ENCODE measurements at places on chromosomes 4 and X. TPM values are rescaled to one million over a fixed set of nuclear protein-coding genes. Genes with fewer than 3 reads are reported as not detected.
A peak's percentile ranks its signal among the peaks of the same experiment; 100 is the strongest.

GRCh38 chrX:585115-585808, 45.3 kb upstream of the SHOX start:
- H3K36me3 ChIP-seq = no peaks in the 10 kb centered on the region
- DNase-seq = no peak
- H3K4me3 ChIP-seq = no peak overlapping the region
- H3K4me1 ChIP-seq = no peaks in the 10 kb centered on the region

GRCh38 chrX:69072486-69073006, 92.7 kb downstream of the PJA1 start:
- no peak overlapping the region for H3K27ac ChIP-seq
- H3K27me3 ChIP-seq = no peaks in the 10 kb centered on the region
- no peaks in the 10 kb centered on the region for H3K36me3 ChIP-seq
- no peak overlapping the region for H3K4me3 ChIP-seq
- H3K4me1 ChIP-seq = no peaks in the 10 kb centered on the region

- H3K27me3 ChIP-seq = no peaks in the 10 kb centered on the region
- peaks cover 36% of the 10 kb centered on the region for H3K36me3 ChIP-seq
- H3K4me3 ChIP-seq = no peak overlapping the region
- peaks cover 53% of the 10 kb centered on the region for H3K4me1 ChIP-seq
- H3K27ac ChIP-seq = no peak overlapping the region
Measured at GRCh38 chr4:2487632-2488031, 18.7 kb downstream of the RNF4 start.

DNA sequence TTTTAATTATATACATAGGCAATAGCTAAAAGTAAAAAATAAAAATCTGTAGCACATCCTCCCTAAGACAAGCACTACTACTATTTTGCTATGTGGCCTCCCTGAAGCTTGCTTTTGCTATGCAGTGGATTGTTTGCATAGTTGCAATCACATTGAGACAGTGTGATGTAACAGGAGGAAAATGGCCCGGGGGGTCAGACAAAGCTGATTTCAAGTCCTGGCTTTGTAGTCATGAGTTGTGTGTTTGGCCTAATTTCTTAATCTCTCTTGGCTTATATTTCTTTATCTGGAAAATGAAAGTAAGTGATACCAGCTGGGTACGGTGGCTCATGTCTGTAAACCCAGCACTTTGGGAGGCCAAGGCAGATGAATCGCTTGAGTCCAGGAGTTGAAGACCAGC, 166.6 kb downstream of the LHFPL1 start:
- no peak for DNase-seq
- no peaks in the 10 kb centered on the region for H3K27me3 ChIP-seq
- no peaks in the 10 kb centered on the region for H3K4me1 ChIP-seq
- no peak overlapping the region for H3K4me3 ChIP-seq
- no peaks in the 10 kb centered on the region for H3K36me3 ChIP-seq

DNA sequence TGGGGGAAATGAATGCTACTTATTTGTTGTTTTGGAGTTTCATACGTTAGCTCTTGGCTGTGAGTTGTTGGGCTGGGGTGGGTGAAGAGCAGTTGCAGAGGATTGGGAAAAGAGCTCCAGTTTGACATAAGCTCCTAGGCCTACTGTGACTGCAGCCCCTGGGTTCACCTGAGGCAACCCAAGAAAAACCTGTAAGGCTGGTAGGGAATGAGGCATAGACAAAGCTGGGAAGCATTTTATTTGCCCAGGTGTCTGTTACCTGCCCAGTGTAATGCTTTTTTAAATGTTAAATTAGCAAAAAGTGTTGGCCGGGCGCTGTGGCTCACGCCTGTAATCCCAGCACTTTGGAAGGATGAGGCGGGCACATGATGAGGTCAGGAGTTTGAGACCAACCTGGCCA, 160.0 kb downstream of the FHIP1A start:
- H3K36me3 ChIP-seq = no peaks in the 10 kb centered on the region
- no peaks in the 10 kb centered on the region for H3K27me3 ChIP-seq
- no peak for DNase-seq
- no peaks in the 10 kb centered on the region for H3K4me1 ChIP-seq
- H3K4me3 ChIP-seq = no peak overlapping the region
- H3K27ac ChIP-seq = no peak overlapping the region

DNA sequence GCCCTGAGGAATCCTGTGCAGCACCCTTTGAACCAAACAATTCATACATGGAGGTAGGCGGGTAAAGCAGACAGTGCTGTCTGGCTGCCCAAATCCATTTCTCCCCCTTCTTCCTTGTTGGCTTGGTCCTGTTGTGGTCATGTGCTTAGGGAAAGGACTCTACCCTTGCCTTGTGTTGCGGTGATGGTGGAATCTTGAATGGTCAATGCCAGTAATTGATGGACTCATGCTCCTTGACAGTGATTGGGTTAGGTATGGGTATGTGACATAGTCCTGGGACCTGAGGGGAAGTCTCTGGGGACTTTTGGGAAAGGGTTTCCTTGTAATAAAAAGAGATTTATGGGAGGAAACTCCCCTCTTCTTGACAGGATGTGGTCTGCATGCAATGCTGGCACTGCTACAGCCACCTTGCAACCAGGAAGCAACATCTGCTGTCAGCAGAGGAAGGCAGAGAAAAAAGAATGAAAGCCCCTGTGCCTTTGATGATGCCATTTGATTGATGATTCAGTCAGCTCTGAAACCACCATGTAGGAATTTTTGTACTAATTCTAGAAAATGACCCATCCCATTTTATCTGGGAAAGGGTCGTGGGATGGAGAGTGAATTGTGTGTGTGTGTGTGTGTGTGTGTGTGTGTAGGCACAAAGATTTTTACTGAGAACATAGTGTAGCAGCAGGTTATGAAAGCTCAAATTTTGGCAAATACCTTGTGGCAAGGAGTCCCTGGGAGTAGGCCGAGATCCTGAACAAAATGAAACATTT, 30.0 kb upstream of the HUWE1 start:
- peak overlapping the region; percentile 81 for H3K27ac ChIP-seq
- peak; percentile 56 for DNase-seq
- H3K4me3 ChIP-seq = peak overlapping the region; percentile 9

Gene DCHS2
- not detected for polyA plus RNA-seq

Gene S100P
- polyA plus RNA-seq = 1.3 TPM

Gene DSPP
- not detected for polyA plus RNA-seq

All from CD4-positive, alpha-beta memory T cell (primary cell).